ENCODE measurements at places on chromosomes 5 and 9. TPM values are rescaled to one million over a fixed set of nuclear protein-coding genes. Genes with fewer than 3 reads are reported as not detected.
A peak's percentile ranks its signal among the peaks of the same experiment; 100 is the strongest.

TSSK1B gene
- not detected for total RNA-seq

MAMDC2 gene
- total RNA-seq: not detected

GRIA1 gene
- total RNA-seq: not detected

CTXN3 gene
- total RNA-seq: not detected

PCDHGA4 gene
- total RNA-seq: not detected

- no peak overlapping the region for H3K27ac ChIP-seq
- DNase-seq: peak; percentile 13
- H3K4me3 ChIP-seq: no peak overlapping the region
- peaks cover 6% of the 10 kb centered on the region for H3K4me1 ChIP-seq
- H3K27me3 ChIP-seq: peaks cover 7% of the 10 kb centered on the region
These were observed 373.6 kb downstream of the ADGRV1 start for GRCh38 chr5:90932052-90932699.

GRCh38 chr5:51691538-51692079 lies 308.4 kb downstream of the ISL1 start:
- DNase-seq: no peak
- no peaks in the 10 kb centered on the region for H3K36me3 ChIP-seq
- no peaks in the 10 kb centered on the region for H3K27me3 ChIP-seq
- no peak overlapping the region for H3K27ac ChIP-seq
- no peak overlapping the region for H3K4me3 ChIP-seq

DNA sequence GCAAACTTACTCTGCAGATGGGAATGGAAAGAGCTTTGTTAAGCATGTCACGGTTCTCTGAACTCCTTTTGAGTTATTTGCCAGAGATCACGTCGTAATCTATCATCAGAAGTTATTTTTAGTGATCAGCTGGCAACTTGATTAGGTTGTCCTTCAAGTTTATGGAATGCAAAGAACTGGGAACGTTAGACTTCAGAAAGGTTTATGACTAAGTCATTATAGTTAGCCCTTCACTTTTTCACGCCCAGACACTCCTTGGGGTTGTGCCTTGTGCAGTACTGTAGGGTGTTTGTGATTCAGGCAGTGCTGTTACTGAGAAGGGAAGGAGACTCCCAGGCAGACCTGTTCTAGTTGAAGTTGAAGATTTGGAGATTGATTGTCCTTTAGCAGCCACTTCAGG lies 26.8 kb upstream of the PHF2 start:
- no peak overlapping the region for H3K27ac ChIP-seq
- DNase-seq: no peak

- peaks cover 9% of the 10 kb centered on the region for H3K27me3 ChIP-seq
- H3K36me3 ChIP-seq: no peaks in the 10 kb centered on the region
- no peak overlapping the region for H3K27ac ChIP-seq
- no peak overlapping the region for H3K4me3 ChIP-seq
- H3K4me1 ChIP-seq: no peaks in the 10 kb centered on the region
These were observed 79.5 kb upstream of the NFIL3 start for GRCh38 chr9:91502913-91503672.

DNA sequence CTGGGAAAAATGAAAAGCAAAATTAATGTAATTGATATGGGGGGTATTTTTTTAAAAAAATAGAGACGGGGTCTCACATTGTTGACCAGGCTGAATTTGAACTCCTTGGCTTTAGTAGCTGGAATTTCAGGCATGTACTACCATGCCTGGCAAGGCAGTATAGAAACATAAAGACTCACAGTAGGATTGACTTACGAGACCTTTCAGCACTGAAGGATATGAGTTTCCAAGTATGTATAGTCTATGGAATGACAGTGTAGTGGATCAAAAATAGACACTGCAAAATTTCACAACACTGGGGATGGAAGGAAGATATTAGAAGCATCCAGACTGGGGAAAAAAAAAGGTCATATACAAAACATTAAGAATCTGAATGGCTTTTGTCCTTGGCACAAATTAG lies 6.8 kb downstream of the DCP2 start:
- no peaks in the 10 kb centered on the region for H3K27me3 ChIP-seq
- no peak overlapping the region for H3K4me3 ChIP-seq
- peaks cover 30% of the 10 kb centered on the region for H3K36me3 ChIP-seq
- H3K4me1 ChIP-seq: peaks cover 47% of the 10 kb centered on the region

DNA sequence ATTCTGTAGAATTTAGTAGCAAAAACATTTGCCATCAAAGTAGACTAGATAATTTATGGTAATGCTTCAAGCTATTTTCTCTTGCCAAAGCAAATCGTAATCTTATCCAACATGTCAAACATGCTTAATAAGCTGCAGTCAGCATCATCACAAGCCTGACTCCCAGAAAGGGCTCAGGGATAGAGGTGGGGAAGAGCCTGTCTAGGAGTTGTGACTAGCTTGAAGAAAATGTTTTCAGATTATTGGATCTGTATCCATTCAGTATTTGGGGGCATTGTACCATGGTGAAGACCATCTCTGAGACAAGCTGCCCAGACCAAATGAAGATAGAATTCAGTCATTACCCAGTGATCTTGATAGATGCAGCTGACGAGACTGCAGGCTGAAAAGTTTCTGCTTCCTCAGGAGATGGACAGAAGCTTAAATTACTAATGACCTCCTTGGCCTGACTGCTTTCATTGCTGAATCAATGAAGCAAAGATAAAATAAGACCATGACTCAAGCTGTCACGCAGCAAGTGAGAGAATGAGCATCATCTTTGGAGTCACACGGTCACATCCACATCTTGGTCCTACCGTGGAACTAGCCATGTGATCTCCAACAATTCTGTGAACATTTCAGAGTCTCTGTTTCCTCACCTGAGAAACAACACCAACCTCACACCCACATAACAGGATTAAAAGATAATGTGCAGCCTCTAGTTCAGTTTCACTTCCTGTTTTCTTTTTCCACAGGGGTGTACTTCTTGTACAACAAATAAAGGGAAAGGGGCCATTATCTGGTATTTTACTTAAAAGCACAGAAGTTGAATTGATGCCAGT lies 9.4 kb downstream of the ERAP2 start:
- peak overlapping the region; percentile 88 for H3K27ac ChIP-seq
- H3K4me3 ChIP-seq: peak overlapping the region; percentile 39
- H3K4me1 ChIP-seq: peaks cover 56% of the 10 kb centered on the region
- DNase-seq: no peak
